ENCODE measurements at places on chromosomes 2 and 18.

DNA sequence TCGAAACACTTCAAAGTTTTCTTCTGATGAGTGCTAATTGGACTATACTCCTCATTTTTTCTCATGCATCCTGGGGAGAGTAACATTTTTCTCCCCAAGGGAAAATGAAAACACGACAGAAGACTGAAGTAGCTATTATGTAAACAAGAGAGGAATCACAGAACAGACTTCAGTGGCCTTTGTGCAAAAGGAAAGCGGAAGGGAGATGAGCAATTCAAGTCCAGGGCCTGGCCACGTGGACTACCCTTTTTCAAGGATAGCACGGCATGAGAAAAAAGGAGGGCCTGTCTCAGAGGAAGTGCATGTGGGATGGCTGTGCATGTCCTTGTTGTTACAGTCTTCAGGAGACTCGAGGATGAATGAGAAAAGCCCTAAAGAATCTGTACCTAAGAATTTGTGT, 43.8 kb upstream of the KCNE4 start:
- DNase-seq, result no peak

GRCh38 chr2:192254444-192254843, 59.7 kb upstream of the TMEFF2 start:
- no peak for DNase-seq

DNA sequence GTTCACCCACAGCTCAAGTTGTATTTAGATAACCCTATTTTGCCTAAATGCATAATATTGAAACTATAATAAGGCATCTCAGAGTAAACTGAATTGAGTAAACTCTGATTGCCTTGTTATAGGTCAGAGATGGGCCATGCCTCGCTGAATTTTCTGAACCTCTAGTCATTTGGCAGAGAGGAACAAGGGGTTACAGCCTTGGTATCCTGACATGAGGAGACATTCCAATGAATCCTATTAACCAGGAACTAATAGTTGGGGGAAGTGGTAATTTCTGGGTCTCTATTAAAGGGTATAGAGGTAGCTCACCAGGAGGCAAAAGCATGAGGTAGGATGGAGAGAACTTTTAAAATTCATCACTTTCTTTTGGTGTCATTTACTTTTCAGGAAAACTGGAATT, 227.4 kb upstream of the CHST9 start:
- DNase-seq, result no peak

DNA sequence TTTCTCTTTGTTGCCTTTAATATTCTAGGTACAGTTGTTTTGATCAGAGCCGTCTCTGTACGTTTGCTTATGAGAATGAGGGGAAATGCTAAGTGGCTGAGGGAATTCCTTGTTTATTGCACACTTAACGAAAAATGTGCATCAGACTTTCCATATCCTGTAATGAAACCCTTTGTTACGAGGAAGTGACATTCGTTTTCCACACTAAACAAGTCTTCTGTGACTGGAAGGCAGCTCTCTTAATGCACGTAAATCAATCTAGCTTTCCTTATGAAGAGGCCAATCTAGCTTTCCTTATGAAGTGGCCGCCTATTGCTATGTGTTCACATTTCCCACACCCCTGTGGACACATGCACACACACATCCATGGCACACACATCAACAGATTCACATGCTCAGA, 186.2 kb downstream of the SNTG2 start:
- DNase-seq, result no peak

- DNase-seq, result no peak
These were observed 161.3 kb downstream of the HAUS1 start for GRCh38 chr18:46265196-46266156.

DNA sequence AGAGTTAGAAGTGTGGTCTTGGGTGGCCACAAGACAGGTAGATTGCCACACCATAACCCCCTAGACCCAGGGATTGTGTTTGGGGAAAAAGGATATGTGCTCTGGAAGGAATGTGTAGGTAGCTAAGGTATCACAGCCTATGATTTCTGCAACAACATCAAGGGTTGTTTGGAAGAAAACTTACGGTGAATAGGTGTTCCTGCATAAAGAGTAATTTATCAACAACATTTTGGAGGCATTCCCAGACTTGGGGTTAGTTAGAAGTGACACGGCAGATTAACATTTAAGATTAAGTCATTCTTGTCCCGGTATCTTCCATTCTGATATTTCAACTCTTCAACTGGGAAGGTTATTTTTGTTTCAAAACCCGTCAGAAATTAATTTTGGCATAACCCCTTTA, 65.5 kb downstream of the SPP2 start:
- DNase-seq, result no peak

GRCh38 chr18:11518788-11519685, 90.4 kb upstream of the SLC35G4 start:
- DNase-seq, result peak; percentile 23

- DNase-seq, result no peak
These were observed 59.9 kb upstream of the TGFA start for GRCh38 chr2:70613521-70613920.

DNA sequence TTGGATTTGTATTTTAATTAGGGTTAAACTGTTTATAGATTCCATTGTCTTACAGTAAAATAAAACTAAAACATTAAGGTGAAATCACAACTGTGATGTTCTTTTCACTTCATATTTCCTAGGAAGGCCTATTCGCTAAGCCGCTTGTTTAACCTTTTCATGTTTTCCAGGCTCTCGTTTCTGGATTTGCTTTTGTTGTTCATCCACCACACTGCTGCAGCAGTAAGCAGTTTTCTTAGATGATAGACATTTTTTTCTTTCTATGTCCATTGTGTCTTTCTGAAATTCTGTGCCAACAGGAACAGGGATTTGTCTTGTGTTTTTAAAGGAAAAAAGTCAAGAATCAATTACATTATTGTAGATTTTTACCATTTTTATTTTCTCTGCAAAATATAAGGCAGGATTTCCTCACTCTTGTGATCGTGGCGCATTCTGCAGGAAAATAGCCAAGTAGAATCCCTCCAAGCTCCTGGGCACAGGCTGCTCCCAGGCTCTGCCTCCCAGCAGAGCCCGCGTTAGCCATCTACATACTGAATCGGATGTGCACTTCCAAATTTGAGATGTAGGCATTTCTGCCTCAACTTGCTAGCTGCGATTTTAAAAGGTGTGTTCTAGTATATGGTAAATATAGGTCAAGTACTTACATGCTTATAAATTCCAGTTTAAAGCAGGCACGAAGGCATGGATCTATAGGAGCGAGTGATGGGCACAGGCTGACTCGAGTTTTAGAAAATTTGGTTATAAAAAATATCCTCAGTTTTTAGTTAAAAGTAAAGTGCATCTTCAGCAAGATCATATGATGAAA, 10.2 kb downstream of the TSHZ1 start:
- no peak for DNase-seq

DNA sequence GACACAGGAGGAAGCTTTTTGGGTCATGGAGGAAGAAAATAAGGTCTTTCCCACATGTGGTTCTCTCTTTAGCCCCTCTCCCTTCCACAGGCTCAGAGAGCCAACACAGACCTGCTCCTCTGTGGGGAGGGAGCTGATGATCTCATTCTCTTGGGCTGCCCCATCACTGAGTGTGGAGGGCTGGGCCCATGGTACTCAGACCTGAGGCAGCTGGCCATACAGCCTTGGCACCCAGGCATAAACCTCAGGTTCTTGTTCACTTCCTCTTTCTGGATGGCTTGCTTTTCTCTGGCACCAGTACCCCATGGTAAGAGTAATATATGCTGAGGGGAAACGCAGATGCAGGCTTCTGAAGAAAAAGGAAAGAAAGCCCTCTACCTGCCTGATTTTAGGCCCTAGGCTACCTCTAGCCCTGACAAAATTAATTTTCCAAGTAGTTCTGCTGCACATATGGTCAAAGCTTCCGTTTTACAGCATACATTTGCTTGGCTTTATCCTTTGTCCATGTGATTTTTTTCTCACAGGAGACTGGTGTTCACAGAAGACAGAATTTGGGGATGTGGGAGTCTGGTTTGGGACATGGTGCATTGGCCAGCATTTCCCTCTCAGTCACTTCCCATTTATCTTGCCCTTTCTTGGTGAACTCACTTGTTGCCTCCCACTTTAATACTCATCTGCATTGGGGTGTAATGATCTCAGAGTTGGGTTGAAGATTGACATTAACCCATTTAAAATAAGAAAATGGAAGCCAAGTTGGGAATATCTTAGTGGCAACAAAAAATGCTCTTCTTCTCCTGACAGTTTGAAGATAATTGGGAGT, 11.1 kb downstream of the DHRS9 start:
- DNase-seq, result no peak

DNA sequence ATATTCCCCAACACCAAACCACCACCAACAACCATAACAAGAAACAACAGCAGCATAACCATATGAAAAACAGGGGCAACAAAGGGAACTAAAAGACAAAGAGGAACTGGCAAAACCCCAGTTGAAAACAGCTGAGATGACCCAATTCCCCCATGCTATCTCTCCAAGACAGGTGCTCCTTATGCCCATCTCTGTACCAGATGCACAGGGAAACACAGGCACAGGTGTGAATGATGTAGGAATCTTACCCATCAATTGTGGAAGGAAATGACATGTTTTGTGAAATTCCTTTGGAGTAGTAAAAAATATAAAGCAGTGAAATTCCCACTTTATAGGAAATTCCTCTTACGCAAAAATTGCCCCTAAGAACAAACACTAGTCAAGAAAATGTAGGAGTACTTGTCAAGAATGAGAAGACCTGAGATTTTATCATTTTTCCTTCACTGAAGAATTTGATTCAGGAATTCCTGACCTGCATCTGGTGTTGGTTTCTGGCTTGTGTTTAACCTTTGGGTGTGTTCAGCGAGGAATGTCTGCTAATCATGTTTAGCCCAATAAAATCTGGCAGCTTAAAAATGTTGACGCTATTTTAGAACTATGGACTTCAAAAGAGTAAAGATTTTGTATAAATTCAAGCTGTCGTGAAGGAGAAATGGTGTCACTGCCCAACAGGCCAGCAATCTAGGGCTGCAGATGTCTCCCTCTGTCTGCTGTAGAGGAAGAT, 67.7 kb upstream of the ARHGAP28 start:
- no peak for DNase-seq

DNA sequence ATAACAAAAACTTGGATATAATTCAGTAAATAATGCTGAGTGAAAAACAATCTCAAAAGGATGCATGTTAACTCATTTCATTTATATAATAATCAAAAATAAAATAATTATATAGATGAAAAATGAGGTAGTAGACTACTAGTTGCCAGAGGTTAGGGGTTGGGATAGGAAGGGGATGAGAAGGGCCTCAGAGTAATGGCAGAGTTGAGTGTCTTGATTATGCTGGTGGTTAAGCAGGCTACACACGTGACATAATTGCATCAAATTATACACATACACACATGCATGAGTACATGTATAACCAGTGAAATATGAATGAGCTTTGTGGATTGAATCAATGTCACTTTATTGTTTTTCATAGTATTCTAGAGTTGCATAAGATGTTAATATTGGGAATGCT, 201.0 kb downstream of the RIT2 start:
- no peak for DNase-seq

- DNase-seq, result no peak
These were observed at the start of gene INHBB for GRCh38 chr2:120346026-120346666. TSS of gene INHBB (plus strand) at chr2:120346136. CDS start at chr2:120346189, 53 bp downstream.

GRCh38 chr2:75157435-75157834, 41.9 kb downstream of the TACR1 start:
- DNase-seq, result no peak

DNA sequence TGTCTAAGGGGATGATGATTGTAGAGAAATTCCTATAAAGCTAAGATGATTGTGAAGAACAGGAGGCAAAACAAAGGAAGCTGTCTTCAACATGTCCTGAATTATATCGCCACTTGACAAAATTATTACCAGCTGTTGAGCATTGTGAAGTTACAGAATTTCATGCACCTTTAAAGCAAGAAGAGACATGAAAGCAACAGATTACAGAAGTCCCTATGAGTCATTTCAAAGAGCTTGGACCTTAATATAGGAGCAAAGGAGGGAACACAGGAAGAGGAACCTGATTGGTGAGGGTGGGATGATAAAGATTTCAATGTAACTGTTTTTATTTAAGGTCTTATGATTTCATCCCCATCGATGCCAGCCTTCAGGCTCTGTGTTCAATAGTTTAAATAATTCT, 526.9 kb upstream of the HNMT start:
- no peak for DNase-seq

GRCh38 chr18:46013484-46014189, 46.5 kb upstream of the EPG5 start:
- DNase-seq, result no peak

Measured in stimulated activated CD4-positive, alpha-beta T cell treated with anti-CD3 and anti-CD28 coated beads, Interleukin-4, amount 100 ng/mL, for 24 hours (primary cell).